ENCODE measurements at places on chromosomes 3 and 15. TPM values are rescaled to one million over a fixed set of nuclear protein-coding genes. Genes with fewer than 3 reads are reported as not detected.

DNA sequence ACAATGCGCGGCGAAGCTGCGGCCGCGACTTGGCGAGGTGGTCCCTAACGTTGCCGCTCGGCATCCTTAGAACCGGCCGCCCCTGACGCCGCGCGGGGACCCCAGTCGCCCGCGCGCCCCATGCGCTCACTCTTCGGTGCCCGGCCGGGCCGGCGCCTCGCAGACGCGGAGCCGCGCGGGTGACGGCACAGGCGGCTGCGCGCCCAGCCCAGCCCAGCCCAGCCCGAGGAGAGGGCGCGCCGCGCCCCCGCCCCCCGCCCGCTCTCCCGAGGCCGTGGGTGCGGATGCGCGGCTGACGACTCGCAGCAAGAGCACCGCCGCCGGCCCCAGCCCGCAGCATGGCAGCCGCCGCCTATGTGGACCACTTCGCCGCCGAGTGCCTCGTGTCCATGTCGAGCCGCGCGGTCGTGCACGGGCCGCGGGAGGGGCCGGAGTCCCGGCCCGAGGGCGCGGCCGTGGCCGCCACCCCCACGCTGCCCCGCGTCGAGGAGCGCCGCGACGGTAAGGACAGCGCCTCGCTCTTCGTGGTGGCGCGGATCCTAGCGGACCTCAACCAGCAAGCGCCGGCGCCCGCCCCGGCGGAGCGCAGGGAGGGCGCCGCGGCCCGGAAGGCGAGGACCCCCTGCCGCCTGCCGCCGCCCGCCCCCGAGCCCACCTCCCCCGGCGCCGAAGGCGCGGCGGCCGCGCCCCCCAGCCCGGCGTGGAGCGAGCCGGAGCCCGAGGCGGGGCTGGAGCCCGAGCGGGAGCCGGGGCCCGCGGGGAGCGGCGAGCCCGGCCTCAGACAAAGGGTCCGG, 437 bp downstream of the KLF13 start:
- DNase-seq = no peak

- no peak for DNase-seq
Observed at GRCh38 chr3:124351430-124352148, 359.7 kb upstream of the ROPN1 start.

DNA sequence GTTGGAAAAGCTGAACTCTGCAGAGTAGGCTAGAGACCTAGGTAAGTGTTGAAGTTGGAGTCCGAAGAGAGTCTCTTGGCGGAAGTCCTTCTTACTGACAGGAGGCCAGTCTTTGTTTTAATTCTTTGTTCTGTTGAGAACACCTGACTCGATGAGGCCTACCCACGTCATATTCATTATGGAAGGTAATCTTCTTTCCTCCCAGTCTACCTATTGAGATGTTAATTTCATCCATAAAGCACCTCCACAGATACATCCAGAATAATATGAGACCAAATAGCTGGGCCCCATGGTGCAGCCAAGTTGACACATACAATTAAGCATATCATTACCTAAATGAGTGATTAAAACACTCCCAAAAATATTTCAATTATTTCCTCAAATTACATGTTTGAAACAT, 515.5 kb downstream of the CADM2 start:
- DNase-seq = no peak

GRCh38 chr15:63288342-63288741, 10.9 kb downstream of the APH1B start:
- no peak for DNase-seq

- DNase-seq = no peak
Observed at GRCh38 chr3:147380977-147381376, 25.4 kb downstream of the ZIC4 start.

DNA sequence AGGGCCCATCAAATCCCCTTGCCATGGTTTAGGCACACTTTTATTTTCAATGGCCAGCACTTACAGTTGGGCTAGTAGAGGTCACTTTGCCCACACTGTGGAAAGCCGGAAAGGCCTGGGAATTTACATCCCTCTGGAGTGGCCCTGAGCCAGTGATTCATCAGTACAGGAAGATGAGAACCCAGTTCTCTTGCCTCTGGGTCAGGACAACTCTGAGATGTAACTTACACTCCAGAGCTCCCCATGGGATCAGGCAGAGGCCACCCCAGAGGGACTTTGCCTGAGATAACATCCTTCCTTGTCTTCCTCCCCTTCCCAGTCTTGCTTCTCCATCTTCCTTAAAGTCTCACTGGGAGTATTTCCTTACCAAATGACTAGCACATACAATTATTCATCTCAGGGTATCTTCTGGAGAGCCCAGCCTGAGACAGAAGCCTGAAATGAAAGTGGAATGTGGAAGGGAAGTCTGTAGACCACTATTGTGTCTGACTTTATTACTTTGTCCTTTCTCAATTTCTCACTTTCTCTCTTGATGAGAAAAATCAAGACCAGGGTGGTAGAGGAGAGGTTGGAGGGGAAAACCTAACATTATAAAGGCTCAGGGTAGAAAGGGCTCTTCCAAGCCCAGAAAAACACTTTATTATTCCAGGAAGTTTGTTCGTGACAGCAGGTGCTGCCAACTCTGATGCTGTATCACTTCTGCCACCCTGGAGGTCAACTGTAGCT, 220.8 kb downstream of the ZNF621 start:
- DNase-seq = no peak

- no peak for DNase-seq
Observed at GRCh38 chr3:43998836-43999727, 242.6 kb upstream of the TOPAZ1 start.

- DNase-seq = no peak
Observed at GRCh38 chr3:129276385-129276784, 2.3 kb upstream of the HMCES start.

DNA sequence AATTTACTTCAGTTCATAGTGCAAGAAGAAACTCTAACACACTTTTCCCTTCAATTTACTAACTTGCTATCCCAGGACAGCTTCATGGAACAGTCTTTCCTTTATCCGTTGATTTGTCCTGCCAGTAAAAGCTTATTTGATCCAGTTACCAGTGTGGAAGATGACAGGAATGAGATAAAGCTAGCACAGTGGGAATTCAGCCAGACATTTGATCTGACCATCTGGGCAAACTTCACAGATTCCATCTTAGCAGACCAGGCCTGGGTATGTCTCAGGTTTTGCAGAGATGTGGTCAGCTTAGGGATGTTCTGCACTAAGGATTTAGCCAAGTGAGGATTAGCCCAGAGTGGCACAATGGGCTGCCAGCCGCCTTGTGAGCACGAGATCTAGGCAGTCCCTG, 19.7 kb downstream of the CEMIP start:
- DNase-seq = no peak

DNA sequence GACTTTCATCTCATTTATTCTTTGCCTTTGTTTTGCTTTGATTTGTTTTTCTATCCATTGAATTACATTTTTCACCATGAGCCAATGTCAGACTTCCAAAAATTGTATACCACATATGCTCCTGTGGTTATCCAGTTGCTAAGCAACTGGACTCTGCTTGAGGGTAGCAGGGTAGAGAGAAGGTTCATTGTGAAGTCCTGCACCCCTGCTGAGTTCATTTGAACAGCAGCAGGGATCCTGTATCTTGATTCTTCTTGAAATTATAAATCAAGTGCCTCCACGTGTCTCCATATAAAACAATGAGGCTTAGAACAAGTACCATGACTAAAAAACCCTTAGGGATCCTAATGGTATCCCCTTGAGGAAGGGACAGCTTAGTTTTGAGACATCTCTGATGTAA, 449.3 kb downstream of the ROBO2 start:
- DNase-seq = no peak

DNA sequence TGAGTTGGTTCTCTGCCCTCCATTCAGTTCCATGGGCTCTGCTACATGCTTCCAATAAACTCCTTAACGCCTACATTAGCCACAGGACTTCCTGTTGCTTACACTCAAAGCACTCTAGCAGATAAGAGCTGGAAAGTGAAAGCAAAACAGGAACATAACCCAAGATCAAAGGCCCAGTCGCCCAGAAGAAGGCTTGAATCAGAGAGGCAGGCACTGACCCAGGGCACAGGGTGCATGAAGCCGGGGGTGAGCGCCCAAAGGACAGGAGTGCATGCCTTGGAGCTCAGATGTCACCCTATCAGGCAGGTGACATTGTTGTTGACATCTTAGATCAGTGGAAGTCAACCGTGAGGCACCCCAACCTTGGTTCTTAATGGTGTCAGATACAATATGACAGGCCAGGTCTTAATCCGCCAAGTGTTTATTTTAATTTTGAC, 235.1 kb downstream of the UACA start:
- no peak for DNase-seq

GRCh38 chr3:127461286-127461910, 129.1 kb downstream of the TPRA1 start:
- DNase-seq = no peak

GRCh38 chr3:169780742-169781141, 7.5 kb downstream of the MYNN start:
- DNase-seq = no peak

Gene ZNF660
- total RNA-seq = 4.0 TPM

Gene VEPH1
- 8.8 TPM for total RNA-seq

Gene CHRFAM7A
- total RNA-seq = 0.73 TPM

Gene DISP2
- under 0.01 TPM for total RNA-seq

Gene PTX3
- 10.1 TPM for total RNA-seq

Gene STRIT1
- total RNA-seq = not detected

Gene STRC
- total RNA-seq = 1.3 TPM

All from breast epithelium (tissue), 4 donors.